ENCODE measurements at places on chromosomes 5 and 9.

- DNase-seq: no peak
These were observed 16.5 kb downstream of the FBXL7 start for GRCh38 chr5:15516486-15516885.

DNA sequence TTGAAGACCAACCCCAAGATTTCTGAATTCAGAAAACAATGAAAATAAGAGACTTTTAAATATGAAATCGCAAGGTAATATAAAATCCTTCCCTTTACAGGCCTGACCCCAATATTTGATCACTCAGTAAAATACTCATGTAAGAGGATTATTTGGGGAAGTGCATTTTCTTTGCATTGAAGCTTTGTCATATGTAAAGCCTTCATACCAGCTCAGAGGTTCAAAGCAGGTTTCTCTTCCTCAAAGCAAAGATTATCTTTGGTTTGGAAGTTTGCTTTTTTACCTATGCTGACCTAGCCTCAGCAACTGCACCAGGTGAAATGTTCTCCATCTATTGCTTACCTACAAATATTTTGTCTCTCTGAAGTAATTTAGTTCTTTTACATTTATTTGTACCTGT, 106.5 kb upstream of the PARP8 start:
- no peak for DNase-seq

DNA sequence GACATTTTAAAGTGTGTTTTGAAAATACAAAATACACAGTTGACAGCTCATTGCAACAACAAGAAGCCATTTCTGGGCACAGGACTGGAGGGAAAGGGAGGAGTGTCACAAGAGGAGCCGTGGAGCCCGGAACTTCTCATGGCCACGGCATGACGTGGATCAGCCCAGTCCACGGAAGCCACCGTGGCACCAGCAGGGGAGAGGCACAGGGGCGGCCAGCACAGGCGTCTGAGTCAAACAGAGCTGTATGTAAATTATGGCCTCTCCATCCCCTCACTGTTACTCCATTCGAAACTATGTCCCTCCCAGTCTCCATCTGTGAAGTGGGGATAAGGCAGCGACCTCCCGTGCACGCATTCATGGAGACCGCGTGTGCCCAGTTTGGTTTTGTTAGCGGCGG, 165.6 kb upstream of the IRX2 start:
- no peak for DNase-seq

DNA sequence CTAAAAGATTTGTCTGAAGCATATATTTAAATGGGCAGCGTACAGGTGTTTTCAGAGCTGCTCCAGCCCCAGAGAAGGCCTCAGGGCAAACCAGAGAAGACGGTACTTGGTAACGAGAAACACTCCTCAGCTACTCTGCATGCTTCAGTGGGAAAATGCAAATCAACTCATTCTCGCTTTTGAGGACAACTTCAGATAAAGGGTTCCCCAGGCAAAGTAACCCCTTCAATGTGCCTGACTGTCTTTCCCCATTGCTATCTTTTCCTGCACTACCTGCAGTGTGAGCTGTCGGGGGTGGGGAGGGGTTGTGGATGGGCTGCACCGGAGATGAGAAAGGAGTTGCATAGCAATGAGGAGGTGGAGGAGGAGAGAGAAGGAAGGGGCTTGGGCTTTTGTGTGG, 339.7 kb upstream of the CLINT1 start:
- DNase-seq: no peak

GRCh38 chr9:124272979-124273378, 15.2 kb downstream of the NEK6 start:
- DNase-seq: no peak

DNA sequence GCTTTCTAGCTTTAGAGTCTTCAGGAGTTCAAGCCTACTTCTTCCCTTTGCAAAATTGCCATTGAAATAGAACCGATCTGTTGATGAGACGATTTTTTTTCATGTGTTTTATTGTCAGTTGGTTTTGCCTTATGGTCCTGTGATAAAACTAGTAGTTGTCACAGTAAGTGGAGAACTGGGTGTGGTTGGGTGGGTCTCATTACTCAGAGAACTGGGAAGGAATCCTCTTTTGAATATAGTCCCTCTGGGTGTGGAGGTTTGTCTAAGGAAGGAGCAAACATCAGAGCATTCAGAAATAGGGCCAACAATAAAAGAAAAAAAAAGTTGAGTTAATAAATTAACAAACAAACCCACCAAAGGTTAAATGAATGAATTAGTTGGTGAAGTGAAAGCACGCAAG, 69.0 kb downstream of the ALDH1A1 start:
- DNase-seq: no peak

DNA sequence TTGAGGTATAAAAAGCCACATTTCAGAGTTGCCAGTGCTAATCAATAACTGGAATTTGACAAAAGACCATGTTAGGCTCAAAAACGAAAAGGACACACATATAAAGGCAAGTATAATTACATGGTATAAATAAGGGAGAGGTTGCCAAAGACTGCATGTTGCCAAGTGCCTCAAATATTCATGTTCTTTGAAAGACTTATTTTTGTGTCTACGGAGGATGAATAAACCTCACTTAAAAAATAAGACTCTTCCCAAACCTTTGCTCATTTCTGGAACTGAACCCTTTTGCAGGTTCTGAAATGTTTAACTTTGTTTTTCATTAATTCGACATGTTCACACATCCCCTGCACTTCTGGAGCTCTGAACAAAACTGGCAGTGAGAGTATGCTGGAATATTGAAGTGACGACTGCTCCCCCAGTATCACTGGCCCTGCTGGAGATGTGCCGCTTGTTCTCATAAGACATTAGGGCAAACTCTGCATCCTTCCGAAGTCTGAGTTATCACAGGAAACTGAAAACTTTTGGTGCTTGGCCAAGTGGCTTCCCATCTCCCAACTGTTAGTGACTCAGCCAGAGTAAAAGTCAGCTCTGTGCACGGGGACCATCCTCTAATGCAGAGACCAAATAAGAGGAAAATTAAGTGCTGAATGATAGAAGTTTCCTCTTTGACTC, 336.8 kb downstream of the GLIS3 start:
- DNase-seq: no peak

GRCh38 chr9:100602342-100602801, 24.5 kb downstream of the CAVIN4 start:
- no peak for DNase-seq

- DNase-seq: no peak
These were observed 949 bp downstream of the SERINC5 start for GRCh38 chr5:80254767-80255430.

GRCh38 chr5:89372176-89372575, 489.2 kb upstream of the MEF2C start:
- no peak for DNase-seq

- DNase-seq: no peak
These were observed 10.8 kb downstream of the FIBCD1 start for GRCh38 chr9:130927995-130928900.

DNA sequence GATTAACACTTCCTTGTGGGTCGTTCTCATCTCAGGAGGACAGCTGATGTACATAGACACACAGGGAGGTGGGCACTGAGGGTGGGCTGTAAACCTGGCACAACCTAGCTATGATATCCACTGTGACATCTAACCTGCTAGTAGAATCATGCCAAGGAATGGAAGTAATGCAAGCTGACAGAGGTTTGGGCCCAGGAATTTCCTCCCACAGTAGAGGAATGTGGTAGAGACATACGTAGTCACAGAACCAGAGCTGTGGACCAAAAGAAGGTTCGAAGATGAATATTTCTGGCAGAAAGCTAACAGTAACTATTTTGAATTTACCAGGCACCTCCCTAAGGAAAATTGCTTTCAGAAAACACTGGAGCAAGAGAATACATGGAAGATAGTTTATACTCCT, 15.2 kb upstream of the DNAJC25 start:
- no peak for DNase-seq

DNA sequence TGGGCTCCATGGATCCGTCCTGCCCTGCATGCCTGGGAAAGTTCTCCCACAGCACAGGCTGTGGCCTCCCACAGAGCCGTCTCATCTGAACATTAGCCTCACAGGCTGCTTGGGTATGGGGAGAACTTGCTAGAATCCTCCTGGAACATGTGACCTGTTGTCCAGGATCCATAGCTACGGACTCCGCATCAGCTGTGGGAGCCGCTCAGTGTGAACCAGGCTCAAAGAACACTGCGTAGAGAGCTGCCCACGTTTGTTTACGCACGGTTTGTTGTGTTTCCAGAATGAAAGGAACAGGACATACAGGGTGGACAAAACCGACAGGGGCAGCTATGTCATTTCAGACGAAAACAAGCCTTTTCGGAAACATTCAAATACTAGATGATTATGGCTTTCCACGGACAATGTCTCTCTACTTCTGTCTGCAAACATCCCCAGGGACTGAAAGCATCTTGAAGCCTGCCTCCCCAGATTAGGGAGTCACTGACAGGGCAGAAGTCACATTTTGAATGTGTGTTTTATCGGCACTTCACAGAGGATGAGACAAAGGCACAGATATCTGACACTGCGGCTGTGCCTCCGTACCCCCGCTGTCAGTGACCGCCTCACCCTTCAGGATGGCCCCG, 390.3 kb downstream of the GADD45G start:
- no peak for DNase-seq

DNA sequence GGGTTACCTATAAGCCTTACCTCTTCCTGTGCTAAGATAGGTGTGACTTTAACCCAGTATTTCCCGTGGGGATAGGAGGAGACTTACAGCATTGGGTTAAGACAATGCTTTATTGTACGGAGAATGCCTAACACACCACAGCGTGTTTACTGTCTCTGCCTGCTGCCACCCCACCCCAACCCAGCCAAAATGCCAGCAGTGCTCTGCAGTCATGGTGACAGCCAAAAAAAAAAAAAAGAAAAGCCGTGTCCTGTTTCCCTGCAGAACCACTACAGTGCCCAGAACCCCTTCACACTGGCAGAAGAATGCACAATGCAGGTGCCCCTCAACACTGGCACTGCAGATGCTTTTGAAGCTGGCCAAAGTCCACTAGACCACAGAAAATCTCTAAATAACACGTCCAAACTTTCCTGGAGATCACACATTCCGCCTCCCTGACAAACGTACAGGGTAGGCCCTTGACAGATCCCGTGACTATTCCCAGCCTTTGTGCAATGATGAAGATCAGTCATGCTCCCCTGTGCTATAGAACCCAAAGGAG, 102.2 kb downstream of the SERINC5 start:
- no peak for DNase-seq

DNA sequence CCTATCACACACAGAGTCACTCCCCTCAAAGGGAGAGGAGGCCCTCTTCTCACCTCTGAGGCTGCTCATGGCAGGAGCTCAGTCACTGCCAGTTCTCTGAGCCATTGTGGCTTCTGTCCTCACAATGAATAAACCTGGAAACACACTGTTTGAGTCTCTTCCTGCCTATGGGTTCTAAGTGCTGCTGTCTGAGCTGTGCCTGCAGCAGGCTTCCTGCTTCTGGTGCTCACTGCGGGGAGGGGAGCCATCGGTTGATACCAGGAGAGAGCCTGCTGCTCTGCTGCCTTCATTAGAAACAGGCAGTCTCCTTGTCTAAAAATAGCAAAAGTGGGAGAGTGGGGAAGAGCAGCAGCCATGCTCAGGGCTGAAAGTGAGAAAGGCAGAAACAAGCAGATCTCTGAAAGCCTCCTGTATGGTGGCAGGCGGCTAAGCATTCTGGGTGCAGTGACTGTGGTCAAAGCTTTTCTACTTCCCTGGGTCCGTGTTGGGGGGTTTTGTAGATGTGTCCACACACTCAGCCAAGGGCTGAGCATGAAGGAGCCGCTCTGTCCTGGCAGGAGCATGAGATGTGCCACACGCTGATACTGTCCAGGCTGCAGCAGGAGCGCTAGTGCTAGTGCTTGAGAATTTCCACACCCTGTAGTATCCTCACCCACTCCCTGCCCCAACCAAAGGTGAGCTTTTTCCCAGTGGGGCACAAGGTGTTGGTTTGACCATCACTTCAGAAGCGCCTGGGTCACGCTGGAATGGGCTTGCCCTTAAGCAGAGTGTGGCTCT, 34.2 kb downstream of the PRKACG start:
- no peak for DNase-seq

- DNase-seq: no peak
These were observed 183.0 kb downstream of the FANCC start for GRCh38 chr9:95134457-95134881.

DNA sequence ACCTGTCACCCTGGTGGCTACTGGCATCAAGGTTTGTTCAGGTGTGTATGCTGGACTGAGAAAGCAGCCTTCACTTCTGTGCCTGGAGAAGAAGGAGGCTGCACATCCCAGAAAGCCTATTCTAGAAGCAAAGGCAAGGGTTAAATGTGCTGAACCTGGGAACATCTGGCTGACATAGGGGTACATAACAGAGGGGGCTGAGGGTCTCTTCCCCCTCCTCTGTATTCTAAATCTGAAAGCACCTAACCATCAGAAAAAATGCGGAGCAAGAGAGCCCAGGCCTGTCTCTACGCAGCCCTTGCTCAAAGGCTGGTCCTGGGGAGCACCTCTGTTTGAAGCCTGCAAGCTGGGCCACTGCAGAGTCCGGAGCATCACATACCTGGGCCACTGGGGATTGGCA, 53.2 kb upstream of the FSTL4 start:
- DNase-seq: no peak

DNA sequence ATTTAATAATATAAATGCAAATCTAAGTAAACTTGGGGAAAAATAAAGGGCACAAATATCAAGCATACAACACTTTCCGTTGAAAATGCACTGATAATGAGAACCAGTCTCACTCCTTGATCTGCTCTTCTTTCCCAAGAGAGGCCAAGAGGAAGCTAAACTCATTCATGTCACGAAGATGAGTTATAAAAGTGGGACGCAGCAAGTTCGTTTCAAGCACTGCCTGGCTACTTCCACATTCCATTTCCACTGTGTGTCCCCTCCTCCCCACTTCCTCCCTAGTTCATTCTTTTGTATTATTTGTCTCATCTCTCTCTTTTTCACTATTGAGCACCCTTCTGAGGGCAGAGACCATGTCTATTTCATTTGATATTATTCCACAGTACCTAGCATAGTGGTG, 158.1 kb downstream of the SLC24A2 start:
- DNase-seq: no peak

DNA sequence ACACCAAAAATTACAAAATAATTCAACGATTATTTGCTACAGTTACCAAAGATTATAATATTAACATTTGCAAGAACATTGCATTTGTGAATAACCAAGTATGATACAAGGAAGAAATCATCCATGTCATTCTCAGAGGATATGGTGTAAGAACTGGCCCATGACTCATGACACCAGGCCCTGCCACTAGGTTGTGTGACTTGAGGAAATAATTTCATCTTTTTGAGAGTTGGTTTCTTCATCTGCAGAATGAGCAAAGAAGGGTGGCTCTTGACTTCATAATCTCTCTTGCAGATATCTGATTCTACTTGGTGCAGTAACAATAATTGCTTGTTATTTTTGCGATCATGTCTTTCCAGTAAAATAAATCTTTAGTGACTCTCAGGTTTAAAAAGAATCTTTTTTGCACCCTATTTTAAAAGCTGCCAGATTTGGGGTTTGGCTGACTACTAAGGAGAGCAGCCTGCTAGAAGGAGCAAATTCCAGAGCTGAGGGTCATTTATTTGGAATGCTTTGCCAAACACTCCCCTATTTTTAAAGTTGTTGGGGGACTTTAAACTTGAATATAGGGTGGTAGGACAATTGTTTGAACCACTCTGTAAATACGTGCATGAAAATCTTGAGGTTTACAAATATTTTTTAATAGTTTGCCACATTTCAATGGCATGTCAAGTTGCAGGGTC, 23.5 kb downstream of the ITGA1 start:
- DNase-seq: no peak

GRCh38 chr5:178145965-178146820, 7.5 kb downstream of the NHP2 start:
- DNase-seq: peak; percentile 72

- DNase-seq: no peak
These were observed 241.2 kb upstream of the TNC start for GRCh38 chr9:115359017-115359780.

- DNase-seq: peak; percentile 88
These were observed 2.7 kb upstream of the PCDH12 start for GRCh38 chr5:141960449-141961323.

GRCh38 chr9:69949396-69949795, 94.3 kb upstream of the MAMDC2 start:
- no peak for DNase-seq

Measured in effector CD4-positive, alpha-beta T cell (primary cell).